SK-N-SH (cell line): ENCODE measurements at places on chromosomes 2 and 18.

GRCh38 chr2:15159206-15159605 is 401.9 kb downstream of the NBAS start:
- no peak overlapping the region for H3K27ac ChIP-seq
- no peaks in the 10 kb centered on the region for H3K4me1 ChIP-seq
- no peaks in the 10 kb centered on the region for H3K27me3 ChIP-seq
- no peaks in the 10 kb centered on the region for H3K36me3 ChIP-seq

DNA sequence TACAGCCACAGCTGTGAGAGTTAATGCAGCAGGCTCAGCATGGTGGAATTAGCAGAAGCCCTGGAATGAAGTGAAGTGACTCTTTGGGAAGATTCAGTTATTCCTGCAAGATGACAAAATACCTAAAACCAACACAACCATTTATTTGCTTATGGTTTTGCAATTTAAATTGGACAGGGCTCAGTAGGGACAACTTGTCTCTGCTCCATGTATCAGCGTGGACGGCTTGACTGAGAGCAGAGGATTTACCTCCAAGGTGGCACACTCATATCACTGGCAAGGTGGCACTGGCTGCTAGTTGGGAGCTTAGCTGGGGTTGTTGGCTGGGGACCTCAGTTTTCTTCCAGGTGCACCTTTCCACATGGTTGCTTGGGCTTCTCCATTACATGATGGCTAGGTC is 58.3 kb downstream of the LTBP1 start:
- H3K36me3 ChIP-seq = no peaks in the 10 kb centered on the region
- no peak overlapping the region for H3K4me3 ChIP-seq
- no peaks in the 10 kb centered on the region for H3K4me1 ChIP-seq
- DNase-seq = no peak

DNA sequence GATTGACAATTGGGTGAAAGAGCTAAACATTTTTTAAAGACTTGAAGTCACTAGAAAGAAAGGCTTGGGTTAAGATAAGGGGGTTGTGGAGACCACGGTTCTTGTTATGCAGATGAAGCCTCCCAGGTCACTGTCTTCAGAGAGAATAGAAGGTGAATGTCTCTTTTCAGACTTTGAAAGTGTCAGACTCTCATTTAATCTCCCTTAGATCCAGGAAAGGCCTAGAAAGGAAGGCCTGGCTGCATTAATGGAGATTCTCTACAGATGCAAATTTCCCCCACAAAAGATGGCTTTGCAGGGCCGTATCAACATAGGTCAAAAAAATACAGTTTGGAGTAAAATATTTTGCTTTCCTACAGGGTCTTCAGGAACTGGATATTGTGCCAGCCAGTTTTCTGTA is 193.9 kb downstream of the RTP5 start:
- no peak overlapping the region for H3K27ac ChIP-seq
- no peaks in the 10 kb centered on the region for H3K4me1 ChIP-seq
- no peaks in the 10 kb centered on the region for H3K36me3 ChIP-seq
- H3K4me3 ChIP-seq = no peak overlapping the region
- no peaks in the 10 kb centered on the region; the same call in 1 of the 2 replicates for H3K27me3 ChIP-seq
- no peak for DNase-seq

- peaks cover 31% of the 10 kb centered on the region; the same call in 1 of the 2 replicates for H3K4me1 ChIP-seq
- peak overlapping the region; percentile 96; the same call in 1 of the 2 replicates for H3K4me3 ChIP-seq
- H3K27me3 ChIP-seq = no peaks in the 10 kb centered on the region
- peaks cover 12% of the 10 kb centered on the region for H3K36me3 ChIP-seq
- H3K27ac ChIP-seq = peak overlapping the region; percentile 74
Measured at GRCh38 chr2:37322368-37322767, 2.3 kb downstream of the PRKD3 start.

- H3K27ac ChIP-seq = no peak overlapping the region
- no peaks in the 10 kb centered on the region for H3K27me3 ChIP-seq
- H3K36me3 ChIP-seq = peaks cover 6% of the 10 kb centered on the region; the same call in 1 of the 2 replicates
- peaks cover 33% of the 10 kb centered on the region; the same call in 1 of the 2 replicates for H3K4me1 ChIP-seq
- no peak for DNase-seq
Measured at GRCh38 chr2:222945887-222946286, 85.1 kb downstream of the ACSL3 start.

DNA sequence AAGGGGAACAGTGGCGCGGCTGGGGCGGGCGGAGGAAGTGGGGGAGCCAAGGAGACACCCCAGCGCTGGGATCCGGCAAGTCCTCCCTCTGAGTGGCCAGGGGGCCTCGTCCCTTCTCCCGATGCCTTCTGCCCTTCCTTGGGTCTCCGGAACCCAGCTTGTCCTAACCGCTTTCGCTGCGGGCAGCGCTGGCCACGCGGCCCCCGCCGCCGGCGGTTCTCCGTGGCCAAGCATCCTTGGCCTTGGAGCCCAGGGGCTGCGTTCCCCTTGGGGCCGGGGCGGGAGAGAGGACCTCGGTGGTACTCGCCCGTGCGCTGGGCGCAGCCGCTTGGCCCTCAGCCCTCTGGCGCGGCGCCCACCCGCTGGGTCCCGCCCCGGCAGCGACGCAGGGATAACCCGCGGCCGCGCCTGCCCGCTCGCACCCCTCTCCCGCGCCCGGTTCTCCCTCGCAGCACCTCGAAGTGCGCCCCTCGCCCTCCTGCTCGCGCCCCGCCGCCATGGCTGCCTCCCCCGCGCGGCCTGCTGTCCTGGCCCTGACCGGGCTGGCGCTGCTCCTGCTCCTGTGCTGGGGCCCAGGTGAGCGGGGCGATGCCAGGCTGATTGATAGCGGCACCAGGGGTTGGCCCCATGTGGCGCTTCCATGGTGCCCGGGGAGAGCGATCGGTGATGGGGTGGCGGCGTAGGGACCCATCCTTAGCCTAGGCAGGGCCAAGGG is 128.7 kb downstream of the UXS1 start:
- H3K4me1 ChIP-seq = no peaks in the 10 kb centered on the region; the same call in 1 of the 2 replicates
- DNase-seq = peak; percentile 83
- peak overlapping the region; percentile 28; the same call in 1 of the 2 replicates for H3K4me3 ChIP-seq
- no peak overlapping the region for H3K27ac ChIP-seq
- no peaks in the 10 kb centered on the region for H3K36me3 ChIP-seq
- no peaks in the 10 kb centered on the region; the same call in 1 of the 2 replicates for H3K27me3 ChIP-seq

GRCh38 chr2:52113338-52113737 is 1081.4 kb upstream of the NRXN1 start:
- no peaks in the 10 kb centered on the region for H3K36me3 ChIP-seq
- H3K27me3 ChIP-seq = no peaks in the 10 kb centered on the region
- H3K4me1 ChIP-seq = no peaks in the 10 kb centered on the region
- no peak for DNase-seq

GRCh38 chr2:234483568-234484251 is 13.2 kb downstream of the ARL4C start:
- no peak overlapping the region for H3K4me3 ChIP-seq
- H3K27me3 ChIP-seq = no peaks in the 10 kb centered on the region
- no peak overlapping the region for H3K27ac ChIP-seq
- H3K36me3 ChIP-seq = no peaks in the 10 kb centered on the region

- H3K4me3 ChIP-seq = no peak overlapping the region
- H3K27ac ChIP-seq = no peak overlapping the region
- H3K4me1 ChIP-seq = peaks cover 2% of the 10 kb centered on the region; the same call in 1 of the 2 replicates
- H3K36me3 ChIP-seq = no peaks in the 10 kb centered on the region
Measured at GRCh38 chr2:8517850-8518498, 163.9 kb upstream of the ID2 start.

DNA sequence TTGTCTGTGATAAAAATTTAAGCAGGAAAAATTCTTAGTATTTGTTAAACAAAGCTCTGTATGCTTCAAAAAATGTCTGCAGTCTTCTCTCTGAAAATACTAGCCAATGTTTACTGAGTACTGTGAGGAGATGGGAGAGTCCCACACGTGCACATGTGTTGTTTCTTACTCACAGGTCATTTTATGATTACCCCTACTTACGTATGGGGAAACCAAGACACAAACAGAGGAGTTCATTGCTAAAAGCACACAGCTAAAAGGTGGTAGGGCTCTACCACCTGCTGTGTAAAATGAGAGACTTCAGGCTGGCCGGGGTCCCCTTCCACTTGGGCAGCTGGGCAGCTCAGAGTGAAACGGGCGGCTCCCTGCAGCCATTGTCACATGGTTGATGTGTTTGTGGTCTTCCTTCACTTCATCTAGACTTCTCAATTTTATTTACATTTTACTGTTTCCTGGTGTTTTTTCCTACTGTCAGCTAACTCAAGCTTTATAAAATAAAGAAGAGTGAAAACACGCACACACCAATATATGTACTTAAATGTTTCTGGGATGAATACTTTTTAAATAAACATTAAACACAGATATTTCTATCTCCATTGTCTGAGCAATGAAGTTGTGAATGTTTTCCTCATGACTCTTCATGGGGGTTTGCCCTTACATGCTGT is 71.2 kb downstream of the MBP start:
- H3K27ac ChIP-seq = no peak overlapping the region
- H3K4me3 ChIP-seq = no peak overlapping the region
- H3K36me3 ChIP-seq = no peaks in the 10 kb centered on the region
- no peak for DNase-seq
- H3K27me3 ChIP-seq = no peaks in the 10 kb centered on the region

DNA sequence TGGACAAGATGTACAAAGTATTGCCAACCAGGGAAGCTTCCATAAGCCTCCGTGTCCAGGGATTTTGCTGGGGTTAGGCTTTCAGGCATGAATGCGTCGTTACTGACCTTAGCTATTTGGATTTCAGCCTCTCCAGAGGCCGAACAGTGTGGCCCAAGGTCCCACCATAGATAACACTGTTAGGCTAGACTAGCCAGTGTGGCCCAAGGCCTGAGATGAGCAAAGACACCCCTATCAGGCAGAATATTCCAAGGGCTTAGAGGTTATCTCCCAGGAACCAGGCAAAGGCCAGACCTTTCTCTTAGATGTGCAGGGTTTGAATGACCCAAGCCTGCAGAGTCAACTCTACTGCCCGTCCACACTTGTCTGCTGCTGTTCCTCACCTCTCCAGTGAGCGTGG is 131.7 kb upstream of the NDUFV2 start:
- H3K36me3 ChIP-seq = no peaks in the 10 kb centered on the region
- H3K4me1 ChIP-seq = no peaks in the 10 kb centered on the region; the same call in 1 of the 2 replicates
- no peak overlapping the region for H3K4me3 ChIP-seq

- no peak overlapping the region for H3K27ac ChIP-seq
- H3K27me3 ChIP-seq = no peaks in the 10 kb centered on the region
- H3K36me3 ChIP-seq = peaks cover 30% of the 10 kb centered on the region
Measured at GRCh38 chr2:20796374-20796791, 26.5 kb downstream of the LDAH start.
